ENCODE measurements at places on chromosomes 3 and 15.

GRCh38 chr3:39128951-39129350, 21.5 kb downstream of the TTC21A start:
- no peak overlapping the region for H3K27ac ChIP-seq
- no peak for DNase-seq
- peaks cover 27% of the 10 kb centered on the region for H3K4me1 ChIP-seq
- no peaks in the 10 kb centered on the region for H3K27me3 ChIP-seq
- H3K36me3 ChIP-seq, result peaks cover 9% of the 10 kb centered on the region

GRCh38 chr15:89623165-89623564, 32.1 kb downstream of the KIF7 start:
- DNase-seq, result no peak
- H3K4me3 ChIP-seq, result no peak overlapping the region
- no peaks in the 10 kb centered on the region for H3K36me3 ChIP-seq
- H3K27ac ChIP-seq, result no peak overlapping the region
- H3K4me1 ChIP-seq, result no peaks in the 10 kb centered on the region

GRCh38 chr15:74426404-74427281, 7.1 kb downstream of the SEMA7A start:
- DNase-seq, result no peak
- no peak overlapping the region for H3K4me3 ChIP-seq
- no peak overlapping the region for H3K27ac ChIP-seq
- H3K36me3 ChIP-seq, result no peaks in the 10 kb centered on the region
- H3K4me1 ChIP-seq, result peaks cover 21% of the 10 kb centered on the region
- H3K27me3 ChIP-seq, result no peaks in the 10 kb centered on the region

DNA sequence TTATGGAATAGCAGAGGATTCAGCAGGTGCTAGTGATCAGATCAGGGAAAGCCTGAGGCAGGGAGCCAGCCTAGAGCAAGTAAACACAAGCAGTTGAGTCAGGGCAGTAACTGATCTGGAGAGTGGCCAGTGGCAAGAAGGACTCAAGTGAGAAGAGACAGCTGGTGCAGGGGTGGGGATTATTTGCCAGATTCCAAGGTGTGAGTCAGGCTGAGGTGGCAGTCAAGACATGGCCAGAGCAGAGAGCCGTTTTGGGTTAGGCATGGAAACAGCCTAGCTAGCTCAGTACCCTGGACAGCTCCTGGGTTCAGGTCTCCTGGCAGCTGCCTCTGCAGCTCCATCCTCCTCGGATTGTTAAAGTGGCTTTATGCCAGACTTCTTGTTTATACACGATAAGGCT, 281.9 kb upstream of the ONECUT1 start:
- no peak overlapping the region for H3K4me3 ChIP-seq
- no peak overlapping the region for H3K27ac ChIP-seq
- no peaks in the 10 kb centered on the region for H3K4me1 ChIP-seq
- H3K27me3 ChIP-seq, result no peaks in the 10 kb centered on the region

GRCh38 chr3:48989796-48990635, at the start of gene P4HTM:
TSS of gene P4HTM (plus strand) at chr3:48990241. CDS start at chr3:48990257, 16 bp downstream.
- H3K36me3 ChIP-seq, result peaks cover 24% of the 10 kb centered on the region
- H3K4me3 ChIP-seq, result peak within 1 kb of the TSS; percentile 94

DNA sequence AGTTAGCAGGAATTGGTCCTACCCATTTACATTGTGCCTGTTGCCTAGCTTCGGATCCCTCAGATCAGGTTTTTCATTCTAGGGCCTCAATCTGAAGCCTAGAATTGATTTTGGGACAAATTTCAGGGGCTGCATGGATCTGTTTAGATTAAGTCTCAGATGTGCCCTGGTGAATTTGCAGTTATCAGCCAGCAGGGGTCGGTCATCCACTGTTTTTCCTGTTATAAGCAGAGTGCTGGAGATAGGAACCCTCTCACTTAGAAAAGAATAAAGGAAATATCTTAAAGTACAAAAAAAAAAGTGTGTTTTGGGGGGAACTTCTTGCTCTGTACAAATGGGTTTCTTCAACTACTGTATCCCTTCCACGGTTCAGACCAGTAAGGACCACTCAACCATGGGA, 212.5 kb downstream of the BCHE start:
- H3K36me3 ChIP-seq, result no peaks in the 10 kb centered on the region
- no peak overlapping the region for H3K4me3 ChIP-seq
- H3K27me3 ChIP-seq, result no peaks in the 10 kb centered on the region
- no peak overlapping the region for H3K27ac ChIP-seq
- no peaks in the 10 kb centered on the region for H3K4me1 ChIP-seq

DNA sequence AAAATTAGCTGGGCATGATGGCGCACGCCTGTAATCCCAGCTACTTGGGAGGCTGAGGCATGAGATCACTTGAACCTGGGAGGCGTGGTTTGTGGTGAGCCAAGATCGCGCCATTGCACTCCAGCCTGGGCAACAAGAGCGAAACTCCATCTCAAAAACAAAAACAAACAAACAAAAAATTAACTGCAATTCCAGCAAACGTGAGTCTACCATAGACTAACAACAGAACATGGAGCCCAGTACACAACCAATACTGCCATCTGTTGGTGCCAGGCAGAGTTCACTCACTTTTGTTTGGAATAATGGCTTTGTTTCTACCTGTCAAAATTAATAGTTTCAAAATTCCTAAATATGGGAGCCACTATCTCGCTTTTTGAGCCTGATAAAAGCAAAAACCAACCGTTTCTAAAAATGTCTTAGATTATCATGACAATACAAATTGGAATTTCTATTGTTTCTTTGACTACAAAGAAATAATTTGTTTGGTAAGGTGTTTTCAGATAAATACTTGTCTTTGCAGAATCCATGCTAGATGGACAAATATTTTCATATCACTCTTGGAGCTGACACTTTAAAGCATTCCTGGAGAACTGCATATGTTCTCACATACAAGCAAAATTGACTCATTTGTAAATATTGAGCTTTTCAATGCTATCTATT, 45.0 kb downstream of the GPR176 start:
- H3K27ac ChIP-seq, result no peak overlapping the region
- H3K27me3 ChIP-seq, result no peaks in the 10 kb centered on the region
- peak; percentile 6 for DNase-seq
- no peak overlapping the region for H3K4me3 ChIP-seq
- H3K4me1 ChIP-seq, result no peaks in the 10 kb centered on the region
- no peaks in the 10 kb centered on the region for H3K36me3 ChIP-seq

GRCh38 chr15:75091814-75092213, 68.4 kb downstream of the PPCDC start:
- no peak overlapping the region for H3K4me3 ChIP-seq
- DNase-seq, result no peak
- no peaks in the 10 kb centered on the region for H3K36me3 ChIP-seq
- H3K4me1 ChIP-seq, result peaks cover 2% of the 10 kb centered on the region
- no peaks in the 10 kb centered on the region for H3K27me3 ChIP-seq

GRCh38 chr3:171972871-171973348, 66.5 kb upstream of the FNDC3B start:
- no peak for DNase-seq
- H3K27me3 ChIP-seq, result no peaks in the 10 kb centered on the region
- H3K27ac ChIP-seq, result no peak overlapping the region
- H3K4me3 ChIP-seq, result no peak overlapping the region

- no peaks in the 10 kb centered on the region for H3K27me3 ChIP-seq
- DNase-seq, result no peak
- peaks cover 36% of the 10 kb centered on the region for H3K4me1 ChIP-seq
- H3K4me3 ChIP-seq, result peak overlapping the region; percentile 78
- H3K36me3 ChIP-seq, result peaks cover 9% of the 10 kb centered on the region
- peak overlapping the region; percentile 77 for H3K27ac ChIP-seq
These were observed 42.6 kb downstream of the PPCDC start for GRCh38 chr15:75065851-75066509.

DNA sequence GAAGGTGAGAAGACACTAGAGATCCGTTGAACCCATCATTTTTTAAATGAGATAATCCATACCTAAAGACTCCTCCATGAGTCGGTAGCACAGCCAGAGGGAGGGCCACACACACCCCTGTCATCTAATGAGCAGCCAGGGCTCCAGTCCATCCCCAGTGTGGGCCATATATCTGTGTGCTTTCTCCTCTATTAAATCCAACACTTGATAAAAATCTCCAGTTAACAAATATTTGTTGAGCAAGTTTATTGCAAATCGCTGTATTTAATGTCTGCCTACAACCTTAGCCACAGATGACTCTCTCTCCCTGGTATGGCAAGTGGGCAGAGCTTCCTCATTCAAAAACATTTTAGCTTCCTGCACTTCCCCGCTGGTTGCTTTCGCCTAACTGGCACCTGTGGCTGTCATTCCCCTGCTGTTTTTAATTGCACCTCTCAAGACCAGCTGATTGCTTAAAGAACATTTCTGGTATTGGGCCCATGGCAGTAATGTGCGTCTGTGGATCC, 82.8 kb downstream of the SMAD3 start:
- peaks cover 74% of the 10 kb centered on the region for H3K4me1 ChIP-seq
- H3K36me3 ChIP-seq, result peaks cover 12% of the 10 kb centered on the region
- H3K4me3 ChIP-seq, result peak overlapping the region; percentile 63
- no peaks in the 10 kb centered on the region for H3K27me3 ChIP-seq
- no peak for DNase-seq
- peak overlapping the region; percentile 91 for H3K27ac ChIP-seq

DNA sequence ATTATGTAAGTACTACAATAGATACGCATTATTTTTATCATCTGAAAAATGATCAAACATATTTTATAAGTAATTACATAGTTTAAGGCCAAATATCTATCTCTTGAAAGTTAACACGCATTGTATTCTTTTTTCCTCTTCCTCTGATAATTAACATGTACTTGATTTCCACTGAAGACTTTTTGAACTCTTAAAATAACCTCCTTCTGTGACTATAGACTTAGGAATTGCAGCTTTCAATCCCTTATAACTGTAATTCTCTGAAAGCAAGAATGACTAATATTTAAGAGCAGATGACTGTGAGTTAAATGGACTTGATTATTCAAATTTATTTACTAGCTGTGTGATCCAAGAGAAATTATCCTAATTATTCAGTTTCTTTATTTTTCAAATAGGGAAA, 730.6 kb upstream of the NECTIN3 start:
- no peak overlapping the region for H3K4me3 ChIP-seq
- H3K4me1 ChIP-seq, result no peaks in the 10 kb centered on the region

DNA sequence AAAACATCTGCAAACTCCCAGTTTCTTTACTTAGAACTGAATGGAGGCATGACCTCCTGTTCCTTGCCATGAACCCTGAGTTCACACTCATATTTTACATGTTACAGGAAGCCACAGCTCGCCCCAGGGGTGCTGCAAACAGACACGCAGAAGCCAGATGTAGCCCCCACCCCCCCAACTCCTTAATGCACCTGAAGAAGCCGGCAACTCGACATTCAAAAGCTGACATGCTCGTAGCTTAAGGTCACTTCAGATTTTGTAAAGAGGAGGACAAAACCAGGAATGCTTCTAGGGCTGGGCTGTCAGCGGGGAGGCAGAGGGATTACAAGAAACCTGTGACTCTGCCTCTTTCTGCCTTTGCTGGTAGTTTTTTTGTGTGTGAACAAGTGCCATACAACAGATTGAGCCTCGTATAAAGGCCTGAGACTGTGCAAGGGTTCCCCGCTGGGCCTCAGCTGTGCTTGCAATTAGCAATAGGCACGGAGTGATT, 42.0 kb upstream of the FEZF2 start:
- DNase-seq, result no peak
- H3K36me3 ChIP-seq, result no peaks in the 10 kb centered on the region
- H3K27me3 ChIP-seq, result no peaks in the 10 kb centered on the region
- H3K4me1 ChIP-seq, result no peaks in the 10 kb centered on the region
- H3K4me3 ChIP-seq, result no peak overlapping the region

- no peak overlapping the region for H3K4me3 ChIP-seq
- no peaks in the 10 kb centered on the region for H3K36me3 ChIP-seq
- no peak overlapping the region for H3K27ac ChIP-seq
- H3K27me3 ChIP-seq, result peaks cover 5% of the 10 kb centered on the region
These were observed 48.8 kb upstream of the HEG1 start for GRCh38 chr3:125104639-125105038.

DNA sequence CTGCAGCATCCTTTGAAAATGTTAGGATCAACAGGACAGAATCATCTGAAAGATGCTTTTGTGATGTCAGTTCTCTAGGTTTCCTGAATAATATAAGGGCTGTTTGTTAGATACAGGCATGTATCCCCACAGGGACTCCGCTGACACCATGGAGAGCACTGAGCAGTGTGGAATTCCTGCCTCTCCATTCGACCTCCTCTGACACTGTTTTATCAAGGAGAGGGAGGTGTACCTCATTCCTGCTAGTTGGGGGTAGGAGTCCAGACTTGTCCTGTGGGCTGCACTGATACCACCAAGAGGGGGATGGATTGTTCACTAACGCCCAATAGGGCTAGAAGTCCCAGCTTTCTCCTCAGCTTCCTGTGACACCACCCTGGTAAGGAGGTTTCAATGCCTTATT, 46.6 kb downstream of the LARS2 start:
- peaks cover 1% of the 10 kb centered on the region for H3K4me1 ChIP-seq
- no peak overlapping the region for H3K27ac ChIP-seq
- no peak overlapping the region for H3K4me3 ChIP-seq

- H3K4me1 ChIP-seq, result peaks cover 4% of the 10 kb centered on the region
- no peak overlapping the region for H3K4me3 ChIP-seq
- H3K27ac ChIP-seq, result no peak overlapping the region
- DNase-seq, result no peak
- H3K27me3 ChIP-seq, result no peaks in the 10 kb centered on the region
These were observed 38.5 kb downstream of the HPS3 start for GRCh38 chr3:149167898-149168297.

DNA sequence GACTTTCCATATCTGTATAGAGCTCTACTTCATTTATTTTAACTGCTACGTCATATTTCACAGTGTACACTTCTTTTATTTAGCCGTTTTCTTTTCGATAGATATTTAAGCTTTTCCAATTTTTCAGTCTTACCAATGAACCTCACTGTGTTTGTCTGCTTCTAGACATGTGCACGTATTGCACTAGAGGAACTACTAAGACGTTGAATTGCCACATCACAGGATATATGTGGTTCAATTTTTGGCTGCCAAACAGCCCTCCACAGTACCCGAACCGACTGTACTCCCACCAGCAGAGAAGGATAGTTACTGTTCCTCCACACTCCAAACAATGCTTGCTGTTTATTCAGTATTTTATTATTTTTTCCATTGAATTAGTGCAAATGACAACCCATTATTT, 2.0 kb downstream of the NR1I2 start:
- no peaks in the 10 kb centered on the region for H3K27me3 ChIP-seq
- H3K27ac ChIP-seq, result no peak overlapping the region
- H3K4me3 ChIP-seq, result no peak overlapping the region
- no peaks in the 10 kb centered on the region for H3K4me1 ChIP-seq

GRCh38 chr3:4474683-4475490, 7.8 kb upstream of the SUMF1 start:
- H3K4me1 ChIP-seq, result no peaks in the 10 kb centered on the region
- DNase-seq, result no peak
- H3K27me3 ChIP-seq, result peaks cover 13% of the 10 kb centered on the region
- no peak overlapping the region for H3K27ac ChIP-seq
- H3K36me3 ChIP-seq, result no peaks in the 10 kb centered on the region

GRCh38 chr3:48465531-48466378, 19.2 kb downstream of the ATRIP start:
- peak overlapping the region; percentile 98 for H3K27ac ChIP-seq
- no peaks in the 10 kb centered on the region for H3K27me3 ChIP-seq
- peaks cover 54% of the 10 kb centered on the region for H3K36me3 ChIP-seq
- H3K4me3 ChIP-seq, result peak overlapping the region; percentile 93
- peak; percentile 72 for DNase-seq
- H3K4me1 ChIP-seq, result peaks cover 40% of the 10 kb centered on the region
